COR-L47 (cell line): ENCODE measurements at places on chromosomes 2 and 18.

GRCh38 chr2:19899985-19900930 is 1.5 kb downstream of the TTC32 start:
- DNase-seq, result no peak

DNA sequence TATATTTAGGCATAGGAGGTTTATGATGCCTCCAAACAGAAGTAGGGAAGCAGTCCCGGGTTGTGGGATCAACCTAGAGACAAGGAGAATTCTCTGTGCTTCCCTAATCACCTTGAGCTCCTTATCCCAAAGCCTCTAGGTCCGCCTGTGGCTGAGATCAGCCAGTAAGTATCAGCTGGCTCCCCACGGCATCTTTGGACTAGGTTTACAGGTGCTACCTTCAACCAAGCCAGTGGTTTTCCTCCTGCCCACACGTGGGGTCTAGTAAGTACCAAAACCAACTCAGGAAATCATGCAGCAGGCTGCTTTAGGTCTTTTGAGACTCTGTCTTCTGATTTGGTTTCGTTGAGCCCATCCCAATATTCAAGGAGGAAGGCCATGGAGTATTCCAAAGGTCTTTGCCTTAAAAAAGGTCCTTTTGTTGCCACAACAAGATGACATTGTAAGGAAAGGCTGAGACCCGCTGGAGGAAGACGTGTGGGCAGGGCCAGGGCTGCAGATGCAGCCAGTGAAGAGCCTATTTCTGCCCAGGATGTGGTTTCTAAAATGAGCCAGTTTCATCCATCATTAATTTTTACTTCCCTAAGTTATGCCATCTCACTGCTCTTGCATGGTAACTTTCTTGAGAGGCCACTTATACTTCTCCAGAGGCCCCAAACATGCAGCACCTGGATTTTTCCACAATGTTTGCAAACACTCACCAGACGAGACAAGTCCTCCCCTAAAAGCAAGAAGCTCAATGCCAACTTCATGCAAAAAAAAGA is 248.7 kb downstream of the RNF152 start:
- no peak for DNase-seq

DNA sequence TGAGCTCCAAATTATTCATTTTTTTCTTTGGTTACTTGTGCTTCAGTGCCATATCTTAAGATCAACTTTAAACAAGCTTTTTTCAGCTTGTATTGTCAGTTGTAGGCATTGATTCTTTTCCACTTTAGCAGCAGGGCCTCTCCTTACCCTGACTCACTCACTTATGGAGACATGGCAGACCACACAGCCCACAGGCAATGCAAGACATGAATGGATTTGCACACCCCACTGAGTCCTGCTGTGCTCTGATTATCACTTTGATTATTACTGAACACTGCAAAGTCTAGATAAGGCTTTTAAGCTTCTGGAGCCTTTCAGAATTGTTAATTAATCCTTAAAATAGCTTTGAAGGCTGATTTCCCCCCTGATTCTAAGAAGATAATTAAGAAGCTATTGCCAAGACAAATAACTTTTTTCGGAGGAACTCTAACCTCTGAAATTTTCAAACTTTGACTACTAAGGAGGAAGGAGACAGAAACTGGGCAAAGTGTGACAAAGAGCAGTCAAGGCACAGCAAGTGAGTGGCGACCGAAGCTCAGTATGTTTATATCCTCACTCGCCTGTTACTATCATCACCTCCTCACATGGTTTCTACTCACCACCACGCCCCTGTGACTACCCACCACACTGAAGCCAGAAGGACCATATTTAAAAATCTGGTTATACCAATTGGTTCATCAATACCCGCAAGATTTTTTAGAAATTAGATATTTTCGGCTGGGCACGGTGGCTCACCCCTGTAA is 43.3 kb downstream of the CACNB4 start:
- peak; percentile 4 for DNase-seq

- no peak for DNase-seq
Observed at GRCh38 chr18:50011813-50012435, 183.0 kb downstream of the MYO5B start.

DNA sequence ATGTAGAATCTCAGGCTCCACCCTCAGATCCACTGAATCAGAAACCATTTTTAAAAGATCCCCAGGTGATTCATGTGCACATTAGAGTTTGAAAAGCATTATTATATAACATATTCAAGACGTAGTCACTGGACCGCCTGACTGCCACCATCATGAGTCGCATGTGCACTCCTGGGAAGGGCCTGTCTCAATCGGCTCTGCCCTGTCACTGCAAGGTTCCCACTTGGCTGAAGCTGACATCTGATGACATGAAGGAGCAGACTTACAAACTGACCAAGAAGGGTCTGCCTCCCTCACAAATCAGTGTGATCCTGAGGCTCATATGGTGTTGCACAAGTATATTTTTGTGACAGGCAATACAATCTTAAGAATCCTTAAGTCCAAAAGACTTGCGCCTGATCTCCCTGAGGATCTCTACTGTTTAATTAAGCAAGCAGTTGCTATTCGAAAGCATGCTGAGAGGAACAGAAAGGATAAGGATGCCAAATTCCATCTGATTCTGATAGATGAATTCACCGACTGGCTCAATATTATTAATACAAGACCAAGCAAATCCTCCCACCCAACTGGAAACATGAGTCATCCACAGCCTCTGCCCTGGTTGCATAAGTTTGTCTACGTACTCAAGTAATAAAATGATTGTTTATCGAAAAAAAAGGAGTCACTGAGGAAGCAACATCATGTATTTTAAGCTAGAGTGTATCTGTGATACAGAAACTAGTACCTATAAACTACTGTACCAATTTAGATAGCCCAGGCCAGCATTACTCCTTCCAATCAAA is 26.2 kb downstream of the ATAD2B start:
- DNase-seq, result no peak

GRCh38 chr18:77528872-77529271 is 279.2 kb downstream of the GALR1 start:
- DNase-seq, result no peak

GRCh38 chr2:157841485-157841884 is 34.6 kb downstream of the ACVR1 start:
- no peak for DNase-seq

- no peak for DNase-seq
Observed at GRCh38 chr2:95337829-95338228, 40.7 kb downstream of the KCNIP3 start.

- no peak for DNase-seq
Observed at GRCh38 chr2:109264595-109265328, 135.8 kb downstream of the SH3RF3 start.

DNA sequence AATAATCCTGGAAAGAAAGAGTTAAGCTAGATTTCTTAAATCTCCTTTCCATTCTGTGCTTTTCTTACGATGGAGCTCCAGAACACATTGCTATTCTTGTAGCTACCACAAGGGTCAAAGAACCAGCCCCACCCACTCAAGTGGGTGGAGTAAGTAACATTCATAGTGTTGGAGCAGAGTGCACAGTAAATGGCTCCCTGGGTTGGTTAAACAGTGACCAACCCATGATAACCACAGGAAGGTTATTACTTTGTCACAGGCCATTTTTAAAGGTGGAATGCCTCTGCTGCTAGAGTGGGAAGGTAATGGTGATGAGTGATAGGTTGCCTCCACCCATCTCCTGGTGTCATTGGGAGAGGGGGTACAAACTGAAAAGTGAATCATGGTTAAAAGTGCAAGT is 13.9 kb downstream of the ARPC2 start:
- DNase-seq, result no peak

GRCh38 chr2:21467910-21468309 is 344.1 kb downstream of the TDRD15 start:
- no peak for DNase-seq

DNA sequence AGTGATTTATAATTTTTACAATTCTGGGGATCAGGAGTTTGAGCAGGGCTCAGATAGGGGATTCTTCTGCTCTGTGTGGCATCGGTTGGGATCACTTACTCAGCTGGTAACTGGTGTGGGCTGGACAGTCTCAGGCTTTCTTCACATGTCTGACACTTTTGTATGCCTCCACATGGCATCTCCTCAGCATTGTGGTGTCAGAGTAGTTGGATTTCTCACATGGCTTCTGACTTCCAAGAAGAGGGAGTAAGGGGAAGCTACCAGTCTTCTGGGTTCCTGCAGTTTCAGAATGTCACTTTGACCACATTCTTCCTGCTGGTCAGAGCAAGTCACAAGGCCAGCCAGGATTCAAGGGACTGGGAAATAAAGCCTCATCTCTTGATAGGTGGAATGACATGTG is 55.6 kb downstream of the NCOA1 start:
- DNase-seq, result no peak

DNA sequence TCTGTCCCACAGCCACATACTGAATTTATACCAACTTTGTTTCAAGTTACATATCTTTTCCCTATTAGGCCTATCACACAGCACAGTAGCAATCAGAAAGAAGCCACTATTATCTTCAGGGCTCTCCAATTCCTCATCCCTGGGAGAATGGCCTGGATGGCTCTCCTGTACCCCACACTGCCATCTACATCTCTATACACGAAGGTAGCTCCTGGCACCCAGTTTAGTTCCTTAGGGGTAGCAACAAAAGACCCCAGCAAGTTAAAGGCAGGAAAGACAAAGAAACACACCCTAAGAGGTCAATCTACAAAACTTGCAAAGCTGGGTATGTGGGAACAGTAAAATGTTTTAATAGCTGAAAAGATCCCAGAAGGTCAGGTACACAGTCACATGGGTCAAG is 39.9 kb downstream of the PAIP2B start:
- DNase-seq, result no peak

- no peak for DNase-seq
Observed at GRCh38 chr2:233256048-233256447, 4.6 kb downstream of the ATG16L1 start.

GRCh38 chr2:17877811-17878280 is 621 bp upstream of the KCNS3 start:
- no peak for DNase-seq

DNA sequence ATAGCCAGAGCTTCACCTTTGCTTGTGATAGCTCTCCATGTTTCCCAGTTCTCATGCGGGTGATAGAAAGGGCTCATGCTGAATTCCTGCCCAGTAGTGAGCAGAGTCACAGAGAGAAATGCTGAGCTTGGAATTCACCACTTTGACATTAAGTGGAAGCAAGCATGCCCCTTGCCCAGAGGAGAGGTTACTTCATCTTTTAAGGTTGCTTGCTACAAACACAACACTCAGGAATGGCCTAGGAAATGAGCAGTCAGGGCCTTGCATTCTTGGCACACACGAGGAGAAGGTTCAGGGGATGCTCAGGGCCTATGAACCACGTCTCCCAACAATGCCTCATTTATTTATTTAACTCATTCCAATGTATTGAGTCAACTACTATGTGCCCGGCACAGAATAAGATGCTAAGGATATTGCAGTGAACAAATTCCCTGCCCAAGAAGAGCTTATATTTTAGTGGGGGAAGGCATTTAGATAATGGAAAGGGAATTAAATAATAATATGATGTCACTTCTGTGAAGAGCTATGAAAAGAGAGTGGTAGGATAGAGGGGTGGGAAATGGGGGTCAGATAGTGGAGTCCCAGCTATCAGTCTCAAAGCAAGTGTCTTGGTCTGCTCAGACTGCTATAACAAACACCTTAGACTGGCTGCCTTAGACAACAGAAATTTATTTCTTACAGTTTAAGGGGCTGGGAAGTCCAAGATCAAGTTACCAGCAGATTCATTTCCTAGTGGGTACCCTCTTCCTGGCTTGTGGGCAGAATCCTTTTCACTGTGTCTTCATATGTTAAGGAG is 42.1 kb downstream of the DDX18 start:
- no peak for DNase-seq

- no peak for DNase-seq
Observed at GRCh38 chr18:23756590-23757436, 67.6 kb downstream of the LAMA3 start.

GRCh38 chr18:29753379-29753778 is 1289.2 kb downstream of the DSC3 start:
- DNase-seq, result no peak

- no peak for DNase-seq
Observed at GRCh38 chr18:57776767-57777166, 26.3 kb downstream of the ATP8B1 start.

- DNase-seq, result peak; percentile 78
Observed at GRCh38 chr18:70489986-70490933, 201.4 kb downstream of the SOCS6 start.

GRCh38 chr2:229674830-229675530 is 39.4 kb downstream of the DNER start:
- no peak for DNase-seq

DNA sequence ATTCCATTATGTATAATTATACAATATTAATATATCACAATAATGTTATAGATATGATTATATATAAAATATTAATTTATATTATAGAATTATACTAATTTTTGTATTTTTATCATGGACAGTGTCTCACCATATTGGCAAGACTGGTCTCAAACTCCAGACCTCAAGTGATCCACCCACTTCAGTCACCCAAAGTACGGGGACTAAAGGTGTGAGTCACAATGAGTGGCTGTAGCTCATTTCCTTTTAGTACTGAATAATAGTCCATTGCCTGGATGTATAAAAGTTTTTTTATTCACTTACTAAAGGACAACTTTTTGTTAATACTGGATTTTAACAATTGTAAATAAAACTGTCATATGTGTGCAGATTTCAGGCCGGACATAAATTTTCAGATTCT is 417.6 kb upstream of the LINC00305 start:
- no peak for DNase-seq

DNA sequence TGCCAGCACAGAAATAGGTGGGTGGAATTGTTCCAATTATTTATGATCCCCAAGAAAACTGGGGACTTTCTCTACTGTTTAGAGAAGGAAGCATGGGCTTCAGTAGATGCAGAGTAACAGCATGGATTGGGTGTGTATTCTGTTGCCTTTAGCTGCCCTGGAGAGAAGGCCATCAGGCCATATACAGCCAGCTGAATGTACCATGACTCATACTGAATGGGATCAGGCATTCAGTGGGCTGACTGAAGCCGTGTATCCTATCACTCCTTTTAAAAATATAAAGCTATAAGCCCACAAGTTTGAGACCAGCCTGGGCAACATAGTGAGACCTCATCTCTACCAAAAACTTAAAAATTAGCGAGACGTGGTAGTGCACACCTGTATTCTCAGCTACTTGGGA is 16.7 kb upstream of the PLEKHM3 start:
- DNase-seq, result no peak

- DNase-seq, result no peak
Observed at GRCh38 chr2:8577573-8577972, 104.3 kb upstream of the ID2 start.

GRCh38 chr18:55219823-55220222 is 260.6 kb upstream of the CCDC68 start:
- DNase-seq, result no peak

DNA sequence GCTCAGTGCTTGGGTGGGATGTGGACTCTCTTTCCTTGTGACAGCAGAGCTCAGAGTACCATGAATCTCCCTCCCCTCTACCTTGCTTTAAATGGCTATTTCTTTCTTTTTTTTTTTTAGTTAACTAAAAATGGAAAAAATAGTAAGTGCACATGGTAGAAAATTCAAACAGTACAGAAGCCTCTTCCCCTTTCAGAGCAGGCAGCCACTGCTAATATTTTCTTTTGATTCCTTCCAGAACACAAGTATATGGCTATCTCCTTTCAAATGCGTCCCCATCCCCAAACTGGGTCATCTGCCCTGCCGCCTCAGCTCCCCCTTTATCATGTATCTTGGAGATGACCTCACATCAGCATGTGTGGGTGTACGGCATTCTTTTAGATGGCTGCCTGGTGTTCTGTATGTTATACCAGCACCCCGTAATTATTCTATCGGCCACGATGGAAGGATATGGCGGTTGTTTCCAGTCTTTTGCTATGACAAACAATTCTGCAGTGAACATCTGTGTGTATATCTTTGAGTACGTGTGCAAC is 70.5 kb upstream of the DLX2 start:
- no peak for DNase-seq
